Trophoblast cell (in vitro differentiated cells and primary cell): ENCODE measurements at places on chromosomes 4 and X.
A peak's percentile ranks its signal among the peaks of the same experiment; 100 is the strongest.

GRCh38 chrX:136779346-136779781 lies 1.4 kb downstream of the ARHGEF6 start:
- no peaks in the 10 kb centered on the region for H3K27me3 ChIP-seq
- H3K4me1 ChIP-seq = no peaks in the 10 kb centered on the region
- H3K36me3 ChIP-seq = no peaks in the 10 kb centered on the region
- H3K27ac ChIP-seq = no peak overlapping the region

DNA sequence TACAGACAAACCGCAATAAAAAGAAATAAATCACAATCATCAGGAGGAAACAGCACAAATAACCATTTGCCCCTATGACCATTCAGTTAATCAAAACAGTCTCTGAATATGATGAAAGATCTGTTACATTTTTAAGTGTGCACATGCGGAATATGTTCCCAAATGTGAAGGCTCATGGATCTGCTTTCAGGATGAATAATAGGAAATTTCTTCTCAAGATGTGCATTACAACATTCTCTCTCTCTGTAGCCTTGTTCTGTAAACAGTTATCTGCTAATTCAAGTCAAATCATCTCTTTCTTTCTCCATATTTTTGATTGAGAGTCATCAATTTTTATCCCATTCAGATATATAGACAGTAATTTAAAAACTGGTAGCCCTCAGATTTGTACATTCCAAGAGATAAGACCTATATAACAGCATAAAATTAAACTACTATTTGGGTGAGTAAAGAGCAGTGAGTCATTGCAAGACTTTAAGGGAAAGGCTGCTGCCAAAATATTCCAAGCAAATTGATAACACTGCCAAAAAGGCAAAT lies 433.9 kb upstream of the ATOH1 start:
- H3K27me3 ChIP-seq = no peaks in the 10 kb centered on the region
- H3K36me3 ChIP-seq = no peaks in the 10 kb centered on the region
- no peak overlapping the region for H3K27ac ChIP-seq
- H3K4me3 ChIP-seq = no peak overlapping the region

- H3K27ac ChIP-seq = no peak overlapping the region
- no peaks in the 10 kb centered on the region for H3K27me3 ChIP-seq
- H3K4me3 ChIP-seq = no peak overlapping the region
- H3K36me3 ChIP-seq = peaks cover 5% of the 10 kb centered on the region
Observed at GRCh38 chr4:150960079-150960478, 55.0 kb downstream of the LRBA start.

DNA sequence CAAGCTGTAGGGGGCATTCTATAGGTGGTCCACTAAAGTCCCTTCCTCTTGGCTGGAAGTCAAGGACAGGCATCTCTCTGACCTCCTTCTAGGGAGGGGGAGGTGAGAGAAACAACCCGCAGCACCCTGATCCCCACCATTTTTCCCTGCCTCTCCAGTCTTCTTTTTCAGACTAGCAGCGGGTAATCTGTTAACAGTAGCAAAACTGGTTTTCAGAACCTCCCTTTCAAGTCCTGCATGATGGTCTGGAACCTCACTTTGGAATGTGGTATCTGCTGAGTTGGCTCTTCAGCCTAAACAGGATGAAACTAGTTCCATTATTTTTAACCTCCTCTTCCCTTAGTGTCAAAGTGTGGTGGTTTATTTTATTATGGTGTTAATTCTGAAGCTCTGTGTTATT lies 196.0 kb downstream of the NWD2 start:
- H3K27me3 ChIP-seq = no peaks in the 10 kb centered on the region
- H3K27ac ChIP-seq = peak overlapping the region; percentile 92
- peak; percentile 94 for DNase-seq
- no peak overlapping the region for H3K4me3 ChIP-seq
- H3K4me1 ChIP-seq = peaks cover 14% of the 10 kb centered on the region
- no peaks in the 10 kb centered on the region for H3K36me3 ChIP-seq

GRCh38 chr4:47835494-47835893 lies 2.4 kb downstream of the CORIN start:
- no peak overlapping the region for H3K4me3 ChIP-seq
- no peaks in the 10 kb centered on the region for H3K27me3 ChIP-seq
- H3K36me3 ChIP-seq = no peaks in the 10 kb centered on the region
- peaks cover 12% of the 10 kb centered on the region for H3K4me1 ChIP-seq

DNA sequence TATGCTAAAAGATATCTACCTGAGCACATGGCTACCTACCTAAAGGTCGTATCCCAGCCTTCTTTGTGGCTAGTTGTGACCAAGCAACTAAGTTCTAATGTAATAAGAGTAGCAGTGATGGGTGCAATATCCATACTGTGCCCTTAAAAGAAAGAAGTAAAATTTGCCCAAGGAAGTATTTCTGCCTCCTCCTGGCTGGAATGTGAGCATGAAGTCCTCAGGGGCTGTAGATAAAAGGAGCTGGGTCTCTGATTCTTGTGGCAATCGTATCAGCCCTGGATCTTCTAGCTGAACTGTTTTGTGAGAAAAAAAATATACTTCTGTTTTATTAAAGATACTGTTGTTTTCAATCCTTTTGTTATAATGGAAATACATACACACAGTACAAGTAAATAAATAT lies 217.4 kb downstream of the GPAT3 start:
- DNase-seq = no peak
- H3K4me1 ChIP-seq = peaks cover 6% of the 10 kb centered on the region
- H3K4me3 ChIP-seq = no peak overlapping the region
- no peaks in the 10 kb centered on the region for H3K36me3 ChIP-seq
- no peaks in the 10 kb centered on the region for H3K27me3 ChIP-seq

GRCh38 chr4:1556541-1557220 lies 127.4 kb downstream of the FAM53A start:
- no peak overlapping the region for H3K27ac ChIP-seq
- no peak overlapping the region for H3K4me3 ChIP-seq
- H3K27me3 ChIP-seq = no peaks in the 10 kb centered on the region
- no peaks in the 10 kb centered on the region for H3K4me1 ChIP-seq
- no peak for DNase-seq

DNA sequence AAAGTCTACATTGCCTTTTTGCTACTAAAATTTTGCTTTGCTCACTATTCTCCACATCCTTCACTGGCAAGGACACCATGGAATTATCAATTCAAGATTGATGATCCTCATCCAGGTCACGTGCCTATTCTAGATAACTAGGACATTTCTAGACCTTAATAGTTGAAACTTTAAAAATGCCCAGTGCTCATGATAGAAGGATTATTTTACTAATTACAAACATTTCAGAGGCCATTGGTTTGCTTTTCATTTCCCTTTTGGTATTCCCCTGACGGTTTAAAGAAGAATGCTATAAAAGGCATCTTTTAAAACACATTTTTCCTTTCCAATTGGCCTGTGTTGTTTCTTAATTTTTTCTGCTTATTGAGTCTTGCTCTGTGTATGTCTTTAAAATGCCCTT lies 249.4 kb downstream of the NDST4 start:
- no peaks in the 10 kb centered on the region for H3K27me3 ChIP-seq
- H3K36me3 ChIP-seq = no peaks in the 10 kb centered on the region
- H3K4me1 ChIP-seq = no peaks in the 10 kb centered on the region

- no peak overlapping the region for H3K27ac ChIP-seq
- H3K36me3 ChIP-seq = no peaks in the 10 kb centered on the region
- DNase-seq = no peak
- no peak overlapping the region for H3K4me3 ChIP-seq
Observed at GRCh38 chrX:20481632-20482031, 214.9 kb upstream of the RPS6KA3 start.
